ENCODE measurements at places on chromosomes 11 and 22.

DNA sequence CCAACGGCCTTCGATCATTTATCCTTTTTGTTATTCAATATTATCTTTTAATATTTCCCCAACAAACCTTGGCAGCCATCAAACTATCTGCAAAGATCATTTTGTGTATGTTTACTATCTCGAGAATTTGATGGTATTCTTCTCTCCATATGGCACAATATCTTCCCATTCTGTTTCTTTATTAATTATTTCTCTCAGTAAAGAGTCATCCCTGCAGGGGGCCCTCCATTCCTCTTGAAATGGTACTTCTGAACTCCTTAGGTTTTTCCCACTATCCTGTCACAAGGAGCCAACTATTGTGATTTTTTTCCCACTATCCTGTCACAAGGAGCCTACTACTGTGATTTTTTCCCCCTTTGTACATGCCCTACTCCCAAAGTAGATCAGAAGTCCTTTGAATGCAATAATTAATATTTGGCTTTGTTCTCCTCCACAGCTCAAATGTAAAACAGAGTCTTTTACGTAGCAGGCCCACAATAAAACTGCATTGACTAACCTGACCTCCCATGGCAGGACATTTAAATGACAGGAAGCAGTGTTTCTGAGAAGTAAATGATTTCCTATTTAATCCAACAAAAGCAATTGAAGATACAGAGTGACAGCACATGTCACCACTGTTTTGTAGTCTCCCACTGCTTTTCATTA, 43.3 kb downstream of the PDGFD start:
- DNase-seq: no peak

- no peak for DNase-seq
These were observed 10.0 kb downstream of the OR51L1 start for GRCh38 chr11:5004424-5005274.

GRCh38 chr11:96234866-96235441, 108.0 kb downstream of the MAML2 start:
- no peak for DNase-seq

- peak; percentile 68 for DNase-seq
These were observed 4.6 kb downstream of the MYH9 start for GRCh38 chr22:36383110-36383581.

DNA sequence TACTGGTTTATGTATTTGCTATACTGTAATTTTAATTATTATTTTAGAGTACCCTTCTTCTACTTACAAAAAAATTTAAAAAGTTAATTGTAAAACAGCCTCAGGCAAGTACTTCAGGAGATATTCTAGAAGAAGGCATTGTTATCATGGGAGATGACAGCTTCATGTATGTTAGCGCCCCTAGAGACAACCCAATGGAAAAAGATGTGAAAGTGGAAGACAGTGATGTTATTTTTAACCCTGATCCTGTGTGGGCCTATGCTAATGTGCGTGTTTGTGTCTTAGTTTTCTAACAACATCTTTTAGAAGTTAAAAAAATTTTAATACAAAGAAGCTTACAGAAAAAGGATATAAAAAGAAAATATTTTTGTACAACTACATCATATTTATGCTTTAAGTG, 205.0 kb downstream of the FAM76B start:
- no peak for DNase-seq

DNA sequence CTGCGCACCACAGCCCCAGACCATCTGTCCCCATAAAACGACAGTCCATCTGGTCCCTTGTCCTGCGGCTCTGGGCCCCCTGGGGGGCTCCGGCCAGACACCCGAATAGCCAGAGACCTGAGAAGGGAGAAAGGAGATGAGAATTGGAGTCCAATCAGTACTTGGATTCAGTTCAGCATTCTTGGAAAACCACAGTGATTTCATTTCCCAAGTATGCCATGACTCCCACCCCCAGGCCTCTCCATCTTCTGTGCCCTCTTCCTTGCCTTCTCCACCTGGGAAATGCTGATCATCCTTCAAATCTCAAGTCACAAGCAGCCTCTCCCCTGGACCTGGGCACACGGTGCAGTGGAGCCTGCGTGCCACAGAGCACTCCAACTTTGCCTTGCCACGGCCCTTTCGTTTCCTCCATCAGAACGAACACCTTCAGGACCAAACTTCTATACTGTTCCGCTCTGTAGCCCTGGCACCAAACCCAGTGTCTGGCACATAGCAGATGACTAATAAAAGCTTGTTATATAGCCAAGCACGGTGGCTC, 10.9 kb upstream of the MFNG start:
- DNase-seq: no peak

DNA sequence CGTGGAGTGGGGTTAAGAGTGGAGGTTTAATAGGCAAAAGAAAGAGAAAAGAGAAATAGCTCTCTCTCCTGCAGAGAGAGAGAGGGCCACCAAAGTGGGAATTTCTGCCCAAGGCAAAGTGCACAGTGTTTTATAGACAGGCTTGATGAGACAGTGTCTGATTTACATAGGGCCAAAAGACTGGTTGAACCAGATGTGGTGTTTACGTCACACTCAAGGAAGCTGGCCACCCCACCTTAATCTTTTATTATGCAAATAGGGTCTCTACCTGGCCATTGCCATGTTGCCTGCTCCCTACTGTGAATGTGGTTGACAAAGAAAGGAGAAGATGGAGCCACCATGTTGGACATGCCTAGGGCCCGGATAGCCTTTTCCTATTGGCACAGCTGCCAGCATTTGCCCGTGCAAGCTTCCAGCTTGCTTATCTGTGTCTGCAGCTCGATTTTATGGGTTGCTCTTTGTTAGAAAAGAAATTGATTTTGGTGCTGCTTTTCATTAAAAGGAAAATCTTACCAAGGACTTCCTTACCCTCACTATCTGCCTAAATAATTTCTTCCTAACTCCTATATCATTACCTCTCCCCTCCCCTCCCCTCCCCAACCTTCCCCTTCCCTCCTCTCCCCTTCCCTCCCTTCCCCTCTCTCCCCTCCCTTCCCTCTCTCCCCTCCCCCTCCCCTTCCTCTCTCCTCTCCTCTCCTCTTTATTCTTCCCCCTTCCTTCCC, 436.0 kb downstream of the NELL1 start:
- no peak for DNase-seq

GRCh38 chr11:32113200-32113919, 22.5 kb downstream of the RCN1 start:
- no peak for DNase-seq

DNA sequence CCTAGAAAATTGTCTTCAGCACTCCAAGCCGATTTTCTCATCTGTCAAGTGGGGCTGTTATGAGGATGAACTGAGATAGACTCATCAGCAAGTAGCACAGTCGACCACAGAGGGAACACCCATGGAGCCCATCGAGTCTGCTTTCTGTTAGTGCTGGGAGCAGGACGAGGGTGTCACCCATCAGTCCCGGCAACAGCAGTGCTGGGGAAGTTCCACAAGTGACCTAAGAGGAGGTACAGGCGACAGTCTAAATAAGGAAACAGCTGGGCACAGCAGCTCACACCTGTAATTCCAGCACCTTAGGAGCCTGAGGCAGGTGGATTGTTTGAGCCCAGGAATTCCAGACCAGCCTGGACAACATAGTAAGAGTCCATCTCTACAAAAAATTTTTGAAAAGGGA, 9.7 kb downstream of the RTL6 start:
- no peak for DNase-seq

DNA sequence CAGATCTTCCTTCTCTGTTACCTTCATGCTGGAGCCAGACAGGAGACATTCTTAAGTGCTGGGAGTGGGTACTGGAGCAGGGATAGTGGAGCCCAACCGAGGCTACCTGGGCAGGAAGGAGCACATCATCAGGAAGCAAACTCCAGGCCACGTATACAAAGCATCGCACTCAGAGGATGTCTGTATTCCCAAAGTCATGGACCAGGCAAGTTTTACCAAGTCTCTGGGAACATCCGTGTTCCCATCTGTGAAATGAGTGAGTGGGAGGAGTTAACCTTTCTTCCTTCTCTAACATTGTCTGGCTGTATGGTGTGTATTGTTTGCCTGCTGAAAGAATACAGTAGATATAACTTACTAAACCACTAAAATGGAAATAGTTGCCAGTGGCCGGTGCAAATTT, 175.0 kb upstream of the TMEM45B start:
- DNase-seq: no peak

DNA sequence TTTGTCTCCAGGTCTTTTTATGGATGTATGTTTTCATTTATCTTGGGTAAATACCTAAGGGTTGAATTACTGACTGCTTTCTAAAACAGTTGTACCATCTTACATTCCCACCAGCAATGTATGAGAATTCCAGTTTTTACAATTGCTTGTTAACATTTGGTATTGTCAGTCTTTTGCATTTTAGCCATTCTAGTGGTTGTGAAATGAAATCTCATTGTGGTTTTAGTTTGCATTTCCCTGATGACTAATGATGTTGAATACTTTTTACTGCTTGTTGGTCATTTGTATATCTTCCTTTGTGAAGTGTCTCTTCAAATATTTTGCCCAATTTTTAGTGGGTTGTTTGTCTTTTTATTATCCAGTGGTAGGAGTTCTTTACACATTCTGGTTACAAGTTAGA, 92.8 kb downstream of the ARFGAP2 start:
- no peak for DNase-seq

GRCh38 chr11:65219930-65220213, 38.1 kb downstream of the CAPN1 start:
- DNase-seq: no peak

DNA sequence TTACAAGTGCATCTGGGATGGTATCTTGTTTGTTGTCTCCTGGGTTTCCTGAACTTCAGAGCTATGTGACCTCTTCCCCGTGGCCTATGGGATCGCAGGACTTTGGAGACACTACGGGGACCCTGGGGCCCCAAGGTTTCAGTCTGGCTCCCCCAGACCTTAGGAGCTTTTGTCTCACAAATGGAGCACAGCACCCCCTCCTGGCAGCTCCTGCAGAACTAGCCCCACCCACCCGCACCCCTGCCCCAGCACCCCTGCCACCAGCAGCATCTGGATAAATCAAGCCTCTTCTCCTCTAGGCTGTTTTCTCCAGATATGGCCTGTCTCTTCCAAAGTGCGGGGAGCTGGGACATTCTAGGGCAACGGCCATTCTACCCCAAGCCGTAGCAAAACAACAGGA, 10.4 kb downstream of the RCOR2 start:
- peak; percentile 70 for DNase-seq

DNA sequence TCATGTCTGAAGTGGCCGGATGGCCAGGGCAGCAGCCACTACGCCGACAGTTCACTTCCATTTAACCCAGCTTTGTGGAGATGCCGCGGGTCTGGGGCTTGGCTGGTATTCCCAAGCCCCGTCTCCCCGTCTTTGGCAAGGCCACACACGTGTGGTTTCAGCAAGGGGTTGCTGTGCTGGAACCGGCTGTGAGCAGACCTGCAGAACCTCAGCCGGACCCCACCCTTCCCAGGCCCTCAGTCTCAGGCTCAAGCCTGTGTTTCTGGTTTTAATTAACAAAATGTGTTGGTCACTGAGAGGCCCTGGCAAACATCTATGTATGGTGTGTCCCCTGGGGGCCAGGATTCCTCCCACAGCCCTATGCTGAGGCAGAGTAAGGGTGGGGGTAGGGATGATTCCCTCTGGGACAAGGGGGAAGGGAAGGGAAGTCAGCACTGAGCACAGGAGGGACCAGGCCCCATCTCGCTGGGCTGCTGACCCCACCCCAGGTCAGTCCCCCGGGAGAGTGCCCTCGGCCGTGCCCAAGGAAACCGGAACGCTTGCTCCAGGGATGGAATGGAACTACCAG, 9.3 kb downstream of the OSBPL5 start:
- DNase-seq: no peak

DNA sequence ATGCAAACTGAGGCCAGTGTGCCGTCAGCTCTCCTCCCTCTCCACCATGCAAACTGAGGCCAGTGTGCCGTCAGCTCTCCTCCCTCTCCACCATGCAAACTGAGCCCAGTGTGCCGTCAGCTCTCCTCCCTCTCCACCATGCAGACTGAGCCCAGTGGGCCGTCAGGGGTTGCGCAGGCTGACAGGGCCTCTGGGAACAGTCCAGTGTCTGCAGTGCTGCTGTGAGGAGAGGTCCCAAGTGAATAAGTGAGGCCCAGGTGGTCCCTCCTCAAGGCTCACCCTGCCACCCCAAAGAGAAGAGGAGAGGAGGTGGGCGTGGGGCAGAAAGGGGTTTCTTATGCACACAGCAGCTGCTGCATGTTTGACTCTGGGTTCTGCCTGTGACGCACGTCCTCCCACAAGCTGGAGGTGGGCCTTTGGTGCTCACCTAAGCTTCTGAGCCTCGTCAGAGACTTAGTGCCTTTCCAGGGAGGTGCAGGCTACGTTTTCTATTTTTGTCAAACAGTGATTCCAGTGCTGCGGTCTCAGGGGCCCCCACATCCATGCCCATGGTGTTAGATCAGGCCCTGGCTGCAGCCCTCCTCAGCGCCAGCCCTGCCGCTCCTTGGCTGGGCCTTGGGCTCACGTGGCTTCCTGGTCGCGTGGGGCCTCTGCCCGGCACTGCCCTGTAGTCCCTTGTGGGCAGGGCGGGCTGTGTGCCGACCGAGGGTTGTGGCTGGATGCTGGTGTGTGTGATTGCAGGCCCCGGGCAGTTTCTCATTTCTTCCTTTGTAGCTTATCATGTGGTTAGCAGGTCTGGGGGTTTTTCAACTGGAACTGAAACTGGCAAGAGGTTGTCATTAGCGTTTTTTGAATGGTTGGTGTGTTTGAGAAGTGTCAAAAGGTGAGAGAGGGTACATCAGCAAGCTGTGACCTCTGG, 7.1 kb downstream of the TPCN2 start:
- DNase-seq: peak; percentile 24

DNA sequence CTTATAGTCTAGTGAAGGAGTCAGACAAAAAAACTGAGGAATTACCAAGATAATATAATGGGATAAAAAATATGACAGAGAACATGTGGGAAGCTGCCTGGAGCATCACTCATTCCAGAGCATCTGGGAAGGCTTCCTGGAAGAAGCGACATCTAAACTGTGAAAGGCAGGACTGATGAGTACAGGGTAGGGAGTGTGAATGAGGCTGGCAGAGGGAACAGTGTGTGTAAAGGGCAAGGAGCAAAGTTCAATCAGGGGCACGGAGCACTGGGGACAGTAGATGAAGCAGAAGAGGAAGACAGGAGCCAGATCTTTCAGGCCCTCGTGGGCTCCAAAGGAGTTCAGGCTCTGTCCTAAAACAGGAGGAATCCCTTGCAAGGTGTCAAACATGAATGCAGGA, 55.8 kb upstream of the PRDM11 start:
- no peak for DNase-seq

GRCh38 chr11:59226396-59226795, 13.7 kb upstream of the MPEG1 start:
- no peak for DNase-seq

DNA sequence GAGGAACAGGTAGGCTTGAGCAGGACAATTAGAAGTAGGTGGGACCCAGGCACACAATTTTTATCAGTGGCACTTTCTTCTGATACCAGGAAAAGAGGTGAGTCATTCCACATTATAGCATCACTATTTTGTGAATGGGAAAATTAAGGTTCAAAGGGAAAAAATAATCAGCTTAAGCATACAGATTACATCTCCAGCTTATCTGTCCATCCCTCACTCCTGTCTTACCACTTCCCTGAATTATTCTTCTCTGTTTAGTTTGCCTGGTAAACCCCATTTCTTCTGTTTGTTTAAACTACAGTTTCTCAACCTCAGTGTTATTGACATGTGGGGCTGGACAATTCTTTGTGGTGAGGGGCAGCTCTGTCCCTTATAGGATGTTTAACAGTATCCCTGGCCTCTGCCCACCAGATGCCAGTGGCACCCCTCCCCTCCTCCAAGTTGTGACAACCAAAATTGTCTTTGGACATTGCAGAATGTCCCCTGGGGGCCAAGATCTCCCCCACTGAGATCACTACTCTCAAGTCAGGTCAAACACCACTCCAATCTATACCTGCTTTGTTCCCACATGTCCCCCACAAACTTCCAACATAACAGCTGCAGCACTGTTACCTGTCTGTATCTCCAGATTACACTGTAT, 8.5 kb upstream of the XBP1 start:
- DNase-seq: no peak

All from CD8-positive, alpha-beta T cell (primary cell).